ENCODE measurements at places on chromosomes 7 and 10. TPM values are rescaled to one million over a fixed set of nuclear protein-coding genes. Genes with fewer than 3 reads are reported as not detected.

- DNase-seq = no peak
- no peaks in the 10 kb centered on the region for H3K4me1 ChIP-seq
- peaks cover 5% of the 10 kb centered on the region for H3K36me3 ChIP-seq
- H3K4me3 ChIP-seq = no peak overlapping the region
Observed at GRCh38 chr7:121244120-121244870, 84.5 kb upstream of the WNT16 start.

DNA sequence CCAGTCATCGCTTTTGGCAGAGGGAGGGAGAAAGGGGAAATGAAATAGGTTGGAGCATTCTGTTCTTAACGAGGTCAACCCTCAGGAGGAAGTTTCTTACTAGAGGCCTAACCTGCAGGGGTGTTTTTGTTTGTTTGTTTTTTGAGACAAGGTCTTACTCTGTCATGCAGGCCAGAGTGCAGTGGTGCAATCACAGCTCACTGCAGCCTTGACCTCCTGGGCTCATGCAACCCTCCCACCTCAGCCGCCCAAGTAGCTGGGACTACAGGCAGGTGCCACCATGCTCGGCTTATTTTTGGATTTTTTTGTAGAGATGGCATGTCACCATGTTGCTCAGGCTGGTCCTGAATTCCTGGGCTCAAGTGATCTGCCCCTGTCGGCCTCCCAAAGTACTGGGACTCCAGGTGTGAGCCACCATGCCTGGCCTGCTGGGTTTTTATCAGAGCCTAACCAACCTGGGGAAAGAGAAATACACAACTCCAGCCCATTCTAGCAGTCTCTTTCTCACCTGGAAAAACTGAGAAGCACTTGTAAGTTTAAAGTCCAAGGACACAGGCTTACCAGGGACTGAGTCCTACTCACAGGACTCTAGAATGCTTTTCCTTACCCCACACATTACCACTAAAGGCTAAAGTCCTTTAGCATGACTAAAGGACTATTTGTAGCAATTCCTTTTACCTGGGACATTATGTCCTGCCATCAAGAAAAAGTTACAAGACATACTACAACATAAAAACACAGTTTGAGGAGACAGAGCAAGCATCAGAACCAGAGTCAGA, 101.0 kb upstream of the EGFR start:
- peaks cover 5% of the 10 kb centered on the region for H3K36me3 ChIP-seq
- H3K4me3 ChIP-seq = no peak overlapping the region
- DNase-seq = no peak
- no peak overlapping the region for H3K27ac ChIP-seq
- no peaks in the 10 kb centered on the region for H3K27me3 ChIP-seq

DNA sequence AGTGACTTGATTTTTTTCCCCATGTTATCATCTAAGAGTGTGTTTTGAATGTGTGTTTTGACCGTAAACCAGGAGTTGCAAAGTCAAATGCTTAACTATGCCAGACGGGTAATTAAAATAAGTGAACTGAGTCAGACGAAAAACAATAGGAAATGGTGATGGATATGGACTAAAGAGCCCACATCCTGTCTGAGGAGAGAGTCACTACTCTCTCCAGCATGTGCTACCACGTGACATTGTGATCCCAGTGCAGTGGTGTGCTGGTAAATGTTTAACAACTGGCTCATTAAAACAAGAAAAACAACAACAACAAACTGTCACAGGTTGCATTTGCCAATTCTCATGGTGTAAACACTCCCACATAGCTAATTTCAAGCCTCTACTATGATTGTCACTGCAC, 164.3 kb downstream of the SUGCT start:
- no peaks in the 10 kb centered on the region for H3K36me3 ChIP-seq
- H3K27ac ChIP-seq = no peak overlapping the region
- DNase-seq = no peak
- H3K4me1 ChIP-seq = no peaks in the 10 kb centered on the region

GRCh38 chr7:38317515-38317914, 44.1 kb upstream of the TARP start:
- H3K36me3 ChIP-seq = no peaks in the 10 kb centered on the region
- peak overlapping the region; percentile 97 for H3K4me3 ChIP-seq
- no peaks in the 10 kb centered on the region for H3K27me3 ChIP-seq
- peaks cover 79% of the 10 kb centered on the region for H3K4me1 ChIP-seq

SEMA4G gene
- not detected for total RNA-seq

TRIL gene
- not detected for total RNA-seq
